ENCODE measurements at places on chromosomes 16 and 17.

- no peak for DNase-seq
These were observed 331.1 kb downstream of the C16orf95 start for GRCh38 chr16:86986136-86986535.

DNA sequence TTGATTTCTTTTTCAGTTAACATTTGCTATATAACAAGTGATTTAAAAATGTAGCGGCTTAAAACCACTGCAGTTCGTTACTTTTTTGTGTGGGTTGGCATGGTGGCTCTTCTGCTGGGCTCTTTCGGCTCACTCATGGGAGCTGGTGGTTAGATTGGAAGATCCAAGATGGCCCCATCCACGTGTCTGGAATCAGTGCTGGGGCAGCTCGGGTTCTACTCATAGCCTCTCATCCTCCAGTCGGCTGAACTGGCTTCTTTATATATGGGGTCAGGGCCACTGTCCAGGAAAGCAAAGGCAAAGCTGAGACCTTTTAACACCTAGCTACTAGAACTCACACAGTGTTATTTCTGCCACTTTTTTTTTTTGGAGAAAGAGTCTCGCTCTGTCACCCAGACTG, 73.8 kb downstream of the SNX29 start:
- DNase-seq: no peak

DNA sequence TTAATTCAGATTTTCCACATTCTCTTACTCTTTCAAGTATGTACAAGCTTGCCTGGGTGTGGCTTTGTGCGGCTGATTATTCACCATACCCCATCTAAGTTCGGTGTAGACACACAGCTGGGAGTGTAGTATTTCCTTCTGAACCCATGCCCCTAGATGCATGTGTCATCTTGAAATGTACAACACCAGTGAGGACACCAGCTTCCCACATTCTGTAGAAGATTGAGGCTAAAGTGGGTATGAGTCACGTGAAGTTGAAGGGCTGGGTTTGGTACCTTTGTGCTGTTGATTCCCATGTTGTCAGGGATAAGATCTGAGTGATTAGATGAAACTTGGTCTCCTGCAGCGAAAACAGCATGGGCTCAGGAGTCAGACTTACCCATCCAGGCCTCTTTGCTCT, 14.6 kb upstream of the DHX8 start:
- DNase-seq: peak; percentile 96

DNA sequence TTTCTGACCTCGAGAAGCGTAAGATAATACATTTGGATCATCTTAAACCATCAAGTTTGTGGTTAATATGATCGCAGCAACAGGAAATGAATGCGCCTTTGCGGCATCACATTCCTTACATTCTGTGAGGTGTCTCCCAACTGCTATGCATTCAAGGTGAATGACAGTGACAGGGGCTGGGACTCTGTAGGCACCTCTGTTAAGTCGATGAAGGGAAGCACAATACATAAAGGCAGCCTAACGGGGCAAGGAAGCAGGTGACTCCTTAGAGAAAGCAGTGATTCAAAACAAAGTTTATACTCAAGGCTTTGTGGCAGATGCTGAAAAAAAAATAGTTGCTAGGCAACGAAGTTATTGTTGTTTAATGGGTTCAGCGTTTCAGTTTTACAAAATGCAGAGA, 21.6 kb upstream of the EVPL start:
- DNase-seq: peak; percentile 70

- no peak for DNase-seq
These were observed 341 bp downstream of the SLC7A6OS start for GRCh38 chr16:68310437-68310773.

DNA sequence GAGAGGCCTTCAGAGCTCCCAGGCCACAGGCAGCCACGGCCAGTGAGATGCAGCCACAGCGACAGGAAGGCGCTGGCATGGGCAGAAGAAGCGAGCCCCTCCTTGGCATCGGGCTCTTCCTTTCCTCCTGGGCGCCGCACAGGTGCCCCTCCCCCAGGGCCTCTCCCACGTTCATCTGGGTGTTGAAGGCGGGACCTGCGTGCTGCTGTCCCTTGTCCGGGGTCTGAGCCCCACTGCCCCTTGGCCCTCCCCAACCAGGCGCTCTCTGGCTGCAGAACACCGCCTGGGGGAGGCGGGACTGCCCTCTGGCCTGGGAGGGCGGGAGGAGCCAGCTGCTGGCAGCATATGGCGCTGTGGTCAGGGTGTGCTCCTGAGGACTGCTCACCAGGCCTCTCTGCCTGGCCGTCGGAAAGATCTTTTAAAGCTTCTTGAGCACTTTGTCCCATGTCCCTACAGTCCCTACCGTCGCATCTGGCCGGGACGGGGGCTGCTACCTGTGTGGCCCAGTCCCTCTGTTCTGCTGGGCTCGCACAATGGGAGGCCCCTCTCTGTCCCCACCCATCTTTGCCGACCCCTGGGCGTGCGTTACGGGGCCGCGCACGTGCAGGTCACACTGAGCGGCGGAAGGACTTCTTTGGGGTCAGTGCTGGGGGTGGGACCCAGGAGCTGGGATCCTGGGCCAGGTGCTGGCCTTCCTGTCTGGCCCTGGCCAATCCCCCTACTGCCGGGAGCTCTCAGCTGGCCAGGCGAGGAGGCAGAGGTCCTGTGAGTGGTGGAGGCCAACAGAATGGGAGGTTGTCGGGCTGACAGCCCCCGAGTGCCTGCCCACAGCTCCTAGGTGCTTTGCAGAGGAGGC, 1.7 kb downstream of the SLC25A10 start:
- peak; percentile 5 for DNase-seq

Data from EH (cell line).